ENCODE measurements at places on chromosomes 5 and 9.

- DNase-seq, result no peak
Measured at GRCh38 chr5:77658662-77659061, 20.1 kb upstream of the OTP start.

- DNase-seq, result peak; percentile 97
Measured at GRCh38 chr9:130962418-130963316, 23.6 kb upstream of the FIBCD1 start.

GRCh38 chr5:52867809-52868208, 80.1 kb downstream of the ITGA1 start:
- peak; percentile 38 for DNase-seq

- DNase-seq, result no peak
Measured at GRCh38 chr5:178551468-178551867, 38.7 kb downstream of the COL23A1 start.

DNA sequence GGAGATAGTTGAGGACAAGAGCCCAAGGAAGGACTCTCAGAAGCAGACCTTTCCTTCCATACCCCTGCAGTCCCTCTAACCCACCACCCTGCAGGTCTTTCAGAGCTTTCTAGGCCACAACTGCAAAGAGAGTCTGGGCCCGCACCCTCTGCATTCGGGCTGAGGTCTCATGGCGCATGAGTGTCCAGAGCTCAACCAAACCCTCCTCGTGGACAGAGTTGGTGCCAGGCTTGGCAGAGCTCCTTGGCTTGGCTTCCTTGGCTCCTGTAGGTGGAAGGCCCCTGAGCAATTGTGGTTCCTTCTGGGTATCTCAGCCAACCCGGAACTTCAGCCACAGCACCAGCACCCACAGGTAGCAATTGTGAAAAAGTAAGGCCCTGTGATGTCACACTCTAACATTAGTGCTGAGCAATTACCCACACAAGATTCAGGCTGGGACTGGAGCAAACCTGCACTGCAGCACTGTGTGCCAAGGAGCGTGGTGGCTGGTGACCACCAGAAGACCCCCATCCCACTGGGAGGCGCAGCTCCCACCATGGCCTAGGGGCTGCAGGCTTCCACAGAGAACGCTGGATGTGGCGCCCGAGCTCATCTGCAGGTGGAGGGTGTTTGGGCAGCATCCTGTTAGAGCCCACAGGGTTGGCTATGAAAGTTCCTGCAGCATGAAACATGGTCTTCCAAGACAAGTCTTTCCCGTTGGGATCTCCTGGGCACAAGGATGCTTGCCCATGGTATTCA, 38.8 kb downstream of the FOXI1 start:
- no peak for DNase-seq

GRCh38 chr9:738209-738915, 103.1 kb upstream of the DMRT1 start:
- peak; percentile 95 for DNase-seq

DNA sequence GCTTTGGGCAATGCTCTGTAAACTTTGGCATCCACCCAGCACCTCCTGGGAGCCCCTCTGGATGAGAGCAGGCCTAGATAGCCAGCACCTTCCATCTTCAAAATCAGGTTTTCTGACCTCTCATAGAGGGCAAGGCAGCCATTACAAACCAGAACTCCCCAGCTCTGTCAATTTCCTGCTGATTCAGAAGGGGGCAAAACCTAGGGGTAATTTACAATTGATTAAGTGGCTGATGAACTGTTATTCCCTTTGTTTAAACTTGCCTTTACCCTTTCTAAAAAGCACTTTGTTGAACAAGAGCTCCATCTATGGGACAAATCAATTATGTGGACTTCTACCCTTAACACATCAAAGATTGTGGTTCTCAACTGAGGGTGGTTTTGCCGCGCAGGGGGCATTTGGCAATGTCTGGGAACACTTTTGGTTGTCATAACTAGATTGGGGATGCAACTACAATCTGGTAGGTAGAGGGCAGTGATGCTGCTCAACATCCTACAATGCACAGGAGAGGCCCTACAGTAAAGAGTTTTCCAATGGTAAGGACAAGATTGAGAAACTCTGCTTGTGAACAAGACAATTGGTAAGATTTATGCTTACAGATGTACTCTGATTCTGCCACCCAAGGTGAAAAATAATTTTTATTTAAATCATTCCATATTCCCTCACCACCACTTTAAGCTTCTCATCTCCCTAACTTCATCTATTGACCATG, 184.1 kb downstream of the MARCHF11 start:
- peak; percentile 50 for DNase-seq

DNA sequence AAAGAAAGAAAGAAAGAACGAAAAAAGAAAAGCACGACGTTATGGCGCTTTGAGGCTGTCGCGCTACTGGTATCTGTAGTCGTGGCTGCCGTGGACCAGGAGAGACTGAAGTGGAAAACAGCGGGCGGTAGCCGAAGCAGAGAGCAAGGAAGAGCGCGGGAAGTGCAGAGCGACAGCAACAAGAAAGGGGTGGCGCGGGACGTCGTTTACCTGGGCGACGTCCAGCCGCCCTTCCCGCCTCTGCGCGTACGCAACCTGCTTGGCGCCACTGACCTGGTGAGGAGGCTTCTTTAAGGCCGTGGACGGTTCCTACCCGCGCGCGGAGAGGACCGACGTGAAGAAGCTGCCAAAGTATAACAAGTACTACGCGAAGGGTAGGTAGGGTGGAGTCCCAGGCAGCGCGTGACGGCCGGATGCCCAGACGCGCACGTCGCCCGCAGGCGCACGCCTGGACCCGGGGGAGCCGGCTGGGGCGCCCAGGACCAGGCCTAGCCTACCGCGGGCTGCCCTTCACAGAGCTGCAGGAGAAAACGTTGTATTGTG, 15.4 kb downstream of the CCL28 start:
- DNase-seq, result peak; percentile 35

GRCh38 chr5:168989731-168990505, 311.0 kb downstream of the SLIT3 start:
- no peak for DNase-seq

DNA sequence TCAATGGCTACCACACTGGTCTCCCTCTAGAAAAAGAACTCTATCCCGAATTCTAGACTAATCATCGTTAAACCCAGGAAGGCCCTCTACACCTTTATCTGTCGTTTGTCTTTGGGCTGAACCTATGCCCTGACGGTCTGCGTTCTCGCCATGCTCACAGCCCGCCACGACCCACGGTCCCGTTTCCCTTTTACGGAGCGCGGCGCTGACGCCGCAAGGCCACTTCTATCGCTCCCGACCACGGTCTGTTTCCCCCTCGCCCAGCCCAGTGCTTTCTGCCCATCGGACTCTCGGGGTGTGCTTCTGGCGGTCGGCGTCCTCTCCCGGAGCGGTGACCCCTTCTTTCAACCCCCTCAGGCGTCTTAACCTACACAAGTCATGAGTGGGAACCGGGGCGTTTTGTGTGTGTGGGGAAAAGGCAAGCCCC, 974 bp downstream of the C9orf40 start:
- DNase-seq, result peak; percentile 44

GRCh38 chr9:109639674-109640579, 140.1 kb upstream of the PALM2AKAP2 start:
- peak; percentile 36 for DNase-seq

DNA sequence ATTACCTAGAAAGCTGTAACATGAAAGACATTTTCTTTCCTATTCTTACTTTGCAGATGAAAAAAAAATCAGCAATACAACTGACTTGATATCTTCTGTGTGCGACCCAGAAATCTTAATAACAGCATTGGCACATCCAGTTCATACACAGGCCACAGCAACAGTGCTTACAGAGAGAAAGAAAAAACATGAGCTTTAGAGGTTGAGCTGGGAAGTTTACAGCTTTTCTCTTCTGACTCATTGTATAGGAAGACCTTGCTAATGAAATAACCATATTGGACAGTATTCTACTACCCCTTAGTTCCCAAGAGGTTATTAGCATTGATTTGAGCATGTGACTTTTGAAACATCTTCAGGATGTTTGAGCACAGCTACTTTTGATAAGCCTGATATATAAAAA, 1033.4 kb upstream of the DMAC1 start:
- DNase-seq, result no peak

DNA sequence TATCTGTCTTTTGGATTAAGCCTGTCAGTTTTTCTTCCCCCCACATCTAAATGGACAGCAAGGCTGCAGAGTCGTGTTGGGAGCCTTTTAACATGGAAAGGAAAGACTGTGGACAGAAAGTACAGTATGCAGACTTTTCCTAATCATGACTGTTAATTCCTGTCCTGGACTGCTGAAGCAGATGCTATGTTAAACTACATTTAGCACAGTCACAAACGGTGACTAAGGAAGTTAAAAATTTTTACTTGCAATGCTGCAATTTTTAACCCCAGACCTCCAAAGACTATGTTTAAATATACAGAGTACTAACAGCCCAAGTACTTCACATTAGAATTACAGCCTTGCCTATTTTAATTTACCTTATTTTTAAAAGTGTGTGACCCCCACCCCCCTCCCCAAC, 51.8 kb downstream of the ELAVL2 start:
- peak; percentile 8 for DNase-seq

DNA sequence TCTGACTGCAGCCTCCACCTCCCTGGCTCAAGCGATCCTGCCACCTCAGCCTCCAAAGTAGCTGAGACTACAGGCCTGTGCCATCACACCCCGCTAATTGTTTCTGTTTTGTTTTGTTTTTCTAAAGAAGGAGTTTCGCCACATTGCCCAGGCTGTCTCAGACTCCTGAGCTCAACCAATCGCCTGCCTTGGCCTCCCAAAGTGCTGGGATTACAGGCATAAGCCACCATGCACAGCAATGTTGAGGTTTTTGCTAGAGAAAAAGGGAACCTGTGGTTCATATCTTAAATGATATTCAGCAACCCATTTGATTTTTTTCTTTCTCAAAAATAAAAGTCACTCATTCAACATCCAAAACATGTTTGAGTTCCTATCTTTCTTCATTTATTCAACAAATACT, 20.4 kb upstream of the DELE1 start:
- DNase-seq, result no peak

DNA sequence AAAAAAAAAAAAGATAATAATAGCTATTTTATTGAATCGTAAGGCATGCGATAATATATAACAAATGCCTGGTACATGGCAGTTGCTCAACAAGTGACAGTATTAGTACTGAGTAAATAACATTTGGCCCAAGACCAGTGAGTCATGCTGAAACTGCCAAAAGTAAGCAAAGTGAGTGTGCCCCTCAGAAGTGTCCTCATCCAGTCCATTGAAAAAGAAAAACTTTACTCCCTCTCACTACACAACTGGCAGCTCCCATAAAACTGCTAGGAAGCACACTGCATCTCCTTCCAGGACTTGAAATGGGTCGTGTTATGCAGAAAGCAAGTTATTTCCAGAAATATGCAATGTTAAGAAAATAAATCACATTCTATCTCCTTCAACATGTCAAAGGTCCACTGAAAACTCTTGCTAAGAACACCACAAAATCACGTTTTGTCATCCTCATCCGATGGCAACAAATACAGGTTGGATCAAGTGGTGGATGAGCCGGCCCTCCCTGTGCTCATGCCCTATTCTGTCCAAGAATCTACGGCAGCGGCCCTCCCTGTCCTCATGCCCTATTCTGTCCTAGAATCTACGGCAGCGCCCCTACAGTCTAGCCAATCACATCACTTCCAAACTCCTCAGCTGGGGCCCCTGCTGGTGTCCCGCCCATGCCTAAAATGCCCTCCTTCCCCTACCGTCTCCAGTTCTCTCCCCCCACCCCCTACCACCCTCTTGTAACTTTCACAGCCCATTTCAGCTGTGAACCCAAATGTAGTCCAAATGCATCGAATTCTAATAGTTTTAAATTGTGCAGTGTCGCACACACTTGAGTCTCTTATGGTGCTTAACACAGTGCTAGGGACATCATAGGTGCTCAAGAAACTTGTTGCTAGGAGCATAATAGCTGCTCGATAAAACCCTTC, 12.5 kb downstream of the PTCH1 start:
- DNase-seq, result peak; percentile 64

GRCh38 chr5:137837491-137838394, 29.9 kb upstream of the MYOT start:
- DNase-seq, result no peak

- DNase-seq, result no peak
Measured at GRCh38 chr9:69718218-69718617, 41.6 kb downstream of the PTAR1 start.

- DNase-seq, result no peak
Measured at GRCh38 chr5:144377207-144377606, 206.5 kb downstream of the KCTD16 start.

GRCh38 chr5:132828846-132829494, 1.5 kb downstream of the SHROOM1 start:
- DNase-seq, result no peak

GRCh38 chr5:130923543-130924124, 241.4 kb downstream of the HINT1 start:
- peak; percentile 1 for DNase-seq

DNA sequence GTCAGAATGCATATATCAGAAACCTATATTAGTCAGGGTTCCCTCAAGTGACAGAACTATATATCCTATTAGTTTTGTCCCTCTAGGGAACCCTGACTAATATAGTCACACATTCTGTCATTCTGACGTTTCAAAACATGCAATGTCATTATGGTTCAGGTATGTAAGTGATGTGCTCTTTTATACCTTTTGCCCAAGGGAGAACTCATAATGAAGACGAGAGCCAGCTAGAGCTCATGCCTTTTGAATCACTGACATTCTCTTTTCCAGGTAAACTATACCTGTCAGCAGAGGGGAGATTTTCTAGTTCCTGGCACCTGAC, 576.7 kb downstream of the LRRC70 start:
- no peak for DNase-seq

DNA sequence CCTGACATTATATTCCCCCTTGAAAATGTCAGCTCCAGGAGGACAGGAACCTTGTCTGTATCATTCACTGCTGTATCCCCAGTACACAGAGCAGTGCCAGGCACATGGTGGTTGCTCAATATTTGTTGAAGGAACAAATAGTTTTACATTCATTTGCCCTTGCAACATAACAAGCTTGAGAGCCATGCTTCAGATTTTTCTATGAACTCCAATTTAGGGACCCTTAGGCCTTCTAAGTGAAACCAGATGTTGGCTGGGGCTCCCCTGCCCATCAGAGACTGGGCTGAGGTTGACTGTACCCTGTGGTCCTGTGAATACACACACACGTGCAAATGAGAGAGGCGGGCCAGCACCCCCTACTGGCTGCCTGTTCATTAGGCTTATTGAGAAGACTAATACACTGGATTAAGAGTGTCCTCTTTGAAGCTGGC, 214.9 kb upstream of the WWC1 start:
- peak; percentile 41 for DNase-seq

DNA sequence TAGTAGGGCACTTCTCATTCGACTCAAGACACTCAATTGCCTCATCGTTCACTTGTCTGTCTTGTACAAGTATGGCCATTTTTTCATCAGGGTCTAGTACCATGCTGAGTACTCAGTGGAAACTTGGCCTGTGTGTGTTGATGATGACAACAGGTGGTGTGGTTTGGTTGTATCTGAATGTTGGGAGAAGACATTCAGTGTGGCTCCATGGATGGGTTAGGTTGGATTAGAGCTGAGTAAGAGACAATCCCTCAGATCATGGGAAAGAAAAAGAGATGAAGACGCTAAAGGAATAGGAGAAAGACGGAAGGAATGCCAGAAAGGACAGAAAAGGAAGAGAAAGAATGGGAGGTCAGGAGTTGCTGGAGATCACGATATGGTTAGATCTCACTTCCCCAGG, 17.0 kb downstream of the PCDH1 start:
- DNase-seq, result no peak

GRCh38 chr9:23123048-23123632, 676.5 kb downstream of the DMRTA1 start:
- peak; percentile 8 for DNase-seq
